ENCODE measurements at places on chromosomes 6 and 20.

- no peak for DNase-seq
These were observed 98.7 kb upstream of the FUT9 start for GRCh38 chr6:95917034-95917433.

DNA sequence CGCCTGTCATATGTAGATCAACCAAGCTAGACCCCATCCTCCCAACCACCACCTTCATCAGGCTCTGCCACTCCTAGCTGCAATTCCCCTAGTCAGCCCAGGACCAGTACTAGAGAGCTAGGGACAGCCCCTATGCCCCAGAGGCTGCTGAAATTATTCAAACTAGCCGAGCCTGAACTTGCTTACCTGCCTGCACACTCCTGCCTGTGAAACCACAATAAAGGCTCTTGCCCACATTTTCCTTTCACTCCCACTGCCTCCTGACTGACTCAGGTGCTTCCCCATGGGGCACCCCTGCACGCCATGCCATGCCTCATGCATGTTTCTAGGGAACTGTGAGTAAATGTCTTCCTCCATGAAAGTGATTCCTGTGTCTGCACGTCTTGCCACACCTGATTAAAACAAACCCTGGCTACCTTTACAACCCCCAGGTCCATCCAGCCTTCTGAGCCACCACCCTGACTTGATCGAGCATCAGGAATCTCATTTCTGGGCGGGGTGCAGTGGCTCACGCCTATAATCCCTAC is 66.5 kb upstream of the IER3 start:
- no peak for DNase-seq

GRCh38 chr6:13044896-13045295 is 283.4 kb downstream of the TBC1D7 start:
- no peak for DNase-seq

- no peak for DNase-seq
These were observed 203.4 kb upstream of the SULF2 start for GRCh38 chr20:47988676-47989075.

DNA sequence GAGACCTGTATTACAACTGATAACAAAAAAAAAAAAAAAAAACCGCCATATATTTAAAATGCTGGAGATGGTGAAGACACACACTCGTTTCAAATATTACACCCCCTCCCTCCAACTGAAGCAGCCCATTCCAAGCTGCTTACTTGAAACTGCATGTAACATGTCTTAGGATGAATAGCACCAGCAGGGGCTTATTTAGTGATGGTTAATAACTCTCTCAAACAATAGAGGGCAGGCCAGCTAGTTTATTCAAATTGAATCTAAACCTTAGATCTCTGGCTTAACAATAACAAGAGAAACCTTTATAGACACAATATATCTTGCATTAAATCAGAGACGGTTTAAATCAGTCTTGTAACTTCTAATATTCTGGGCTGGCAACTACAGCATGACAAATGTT is 9.3 kb upstream of the JPH2 start:
- DNase-seq: no peak

DNA sequence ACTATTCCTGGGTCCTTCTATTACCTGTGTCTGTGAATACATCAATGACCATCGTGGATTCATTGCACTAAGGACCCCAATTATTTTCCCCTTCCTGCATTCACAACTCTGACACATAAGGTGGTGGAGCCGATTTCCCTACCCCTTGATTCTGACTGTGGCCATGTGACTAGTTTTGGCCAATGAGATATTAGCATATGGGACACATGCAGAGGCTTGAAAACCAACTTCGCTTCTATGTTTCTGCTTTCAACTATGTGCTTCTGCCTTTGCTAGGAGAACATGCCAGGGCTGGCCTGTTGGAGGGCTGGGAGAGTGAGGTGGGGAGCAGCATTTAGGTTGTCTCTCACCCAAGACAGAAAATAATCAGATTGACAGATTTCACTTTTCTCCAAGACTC is 483.1 kb upstream of the JAG1 start:
- DNase-seq: no peak

- DNase-seq: no peak
These were observed 3.7 kb upstream of the SIRPA start for GRCh38 chr20:1891263-1892118.

DNA sequence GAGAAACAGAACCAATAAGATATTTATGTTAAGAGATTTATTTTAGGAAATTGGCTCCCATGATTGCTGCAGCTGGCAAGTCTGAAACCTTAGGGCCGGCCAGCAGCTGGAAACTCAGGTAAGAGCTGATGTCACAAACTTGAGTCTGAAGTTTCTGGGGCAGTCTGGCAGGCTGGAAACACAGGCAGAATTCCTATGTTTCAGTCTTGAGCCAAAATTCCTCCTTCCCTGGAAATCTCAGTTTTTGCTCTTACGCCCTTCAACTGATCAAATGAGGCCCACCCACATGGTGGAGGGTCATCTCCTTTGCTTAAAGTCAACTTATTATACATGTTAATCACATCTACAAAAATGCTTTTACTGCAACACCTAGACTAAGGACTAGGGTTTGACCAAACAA is 184.1 kb downstream of the SOD2 start:
- no peak for DNase-seq
